ENCODE measurements at places on chromosomes 1 and 21.
A peak's percentile ranks its signal among the peaks of the same experiment; 100 is the strongest.

- DNase-seq, result peak; percentile 82
Observed at GRCh38 chr1:30911059-30911954, 2.7 kb upstream of the SDC3 start.

- DNase-seq, result peak; percentile 24
Observed at GRCh38 chr21:45257673-45258341, 29.9 kb downstream of the POFUT2 start.

GRCh38 chr1:41498391-41498790 lies 13.9 kb upstream of the EDN2 start:
- DNase-seq, result no peak

- no peak for DNase-seq
Observed at GRCh38 chr1:153277852-153278251, 18.4 kb downstream of the LORICRIN start.

DNA sequence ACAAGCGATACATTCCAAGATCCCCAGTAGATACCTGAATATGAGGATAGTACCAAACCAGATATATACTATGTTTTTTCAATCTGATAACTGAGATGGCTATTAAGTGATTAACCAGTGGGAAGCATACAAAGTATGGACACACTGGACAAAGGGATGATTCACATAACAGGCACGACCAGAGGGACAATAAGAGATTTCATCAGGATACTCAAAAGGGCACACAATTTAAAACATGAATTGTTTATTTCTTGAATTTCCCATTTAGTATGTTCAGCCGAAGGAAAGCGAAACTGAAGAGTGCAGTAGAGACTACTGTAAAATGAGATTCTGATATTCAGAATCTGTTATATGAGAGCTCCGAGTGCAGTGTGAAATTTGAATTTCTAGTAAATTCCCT lies 10.6 kb downstream of the ZZZ3 start:
- no peak for DNase-seq

GRCh38 chr1:168373869-168374268 lies 93.2 kb downstream of the TBX19 start:
- no peak for DNase-seq

GRCh38 chr1:176559878-176560277 lies 96.9 kb downstream of the PAPPA2 start:
- DNase-seq, result peak; percentile 87

DNA sequence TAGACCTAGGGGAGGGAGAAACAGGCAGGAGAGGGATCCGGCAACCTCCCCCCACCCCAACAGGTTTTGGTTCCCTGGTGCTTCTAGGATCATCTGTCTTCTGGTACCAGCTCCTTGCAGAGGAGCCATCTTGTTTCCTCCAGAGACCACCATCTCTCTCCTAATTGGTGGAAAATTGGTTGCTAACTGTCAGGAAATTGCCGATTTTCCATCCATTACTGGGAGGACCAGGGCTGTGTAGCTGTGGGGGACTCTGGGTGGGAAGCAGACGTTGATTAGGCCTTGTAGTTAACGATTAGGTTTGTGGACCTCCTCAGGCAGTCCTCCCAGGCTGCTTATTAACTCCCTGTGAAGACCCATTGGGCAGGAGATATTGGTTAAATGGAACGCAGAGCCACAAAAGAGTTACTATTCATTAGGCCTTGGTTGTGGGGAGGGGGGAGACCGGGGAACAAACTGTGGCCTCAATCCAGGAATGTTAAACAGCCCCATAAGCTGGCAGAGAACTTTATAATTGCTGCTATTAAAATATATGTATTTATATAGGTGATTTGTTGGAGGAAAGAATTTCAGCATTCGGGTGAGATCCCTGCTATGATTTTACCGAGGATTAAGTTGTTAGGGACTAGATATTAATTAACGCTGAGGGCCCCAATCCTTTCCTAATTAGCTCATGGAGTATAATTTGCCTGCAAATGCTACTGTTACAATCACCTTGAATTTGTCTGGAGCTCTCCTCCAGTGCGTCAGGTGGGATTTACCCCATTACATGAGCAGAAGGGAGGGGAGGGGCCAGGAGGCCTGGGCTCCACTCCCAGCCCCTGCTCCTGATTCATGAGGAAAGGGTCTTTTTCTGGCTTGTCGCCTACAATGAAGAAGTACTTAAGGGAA lies 61.2 kb upstream of the TRABD2B start:
- DNase-seq, result no peak

DNA sequence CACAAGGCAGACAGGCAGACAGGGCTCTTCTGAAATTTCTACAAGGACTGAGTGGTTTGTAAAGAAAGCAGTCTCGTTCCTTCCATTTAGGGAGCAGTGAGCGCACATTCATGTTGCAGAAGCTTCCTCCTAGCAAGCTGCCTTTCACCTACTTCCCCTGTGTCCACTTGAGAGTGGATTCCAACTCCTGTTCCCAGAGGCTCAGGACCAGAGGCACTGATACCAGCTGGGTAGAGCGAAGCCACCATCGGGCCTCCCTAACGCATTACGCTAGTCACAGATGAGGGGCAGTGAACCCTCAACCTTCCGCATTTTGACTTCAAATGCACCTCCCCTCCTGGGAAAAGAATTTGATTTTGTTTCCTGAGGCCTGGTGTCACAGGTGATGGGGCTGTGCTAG lies 215.8 kb downstream of the SIPA1L2 start:
- no peak for DNase-seq

DNA sequence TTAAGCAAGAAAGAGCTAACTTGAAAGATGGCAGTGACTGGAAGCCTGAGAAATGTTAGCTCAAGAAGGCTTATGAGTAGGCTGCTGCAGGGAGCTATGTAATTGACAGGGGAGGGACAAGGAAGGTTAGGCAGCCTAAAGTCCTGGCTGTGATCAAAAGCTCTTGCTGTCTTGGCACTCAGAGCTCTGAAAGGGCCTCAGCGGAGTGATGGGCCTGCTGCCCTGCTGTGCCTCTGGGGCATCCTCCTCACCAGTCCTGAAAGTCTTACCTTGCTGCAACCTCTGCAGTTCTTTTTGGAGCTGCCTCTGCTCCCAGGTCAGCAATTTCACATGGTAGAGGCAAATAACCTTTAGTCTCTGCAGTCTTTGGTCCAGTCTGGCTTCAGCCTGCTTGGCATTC lies 1.8 kb downstream of the CCDC190 start:
- no peak for DNase-seq

GRCh38 chr1:65174585-65174984 lies 26.6 kb downstream of the AK4 start:
- no peak for DNase-seq

- no peak for DNase-seq
Observed at GRCh38 chr1:17616731-17617279, 77.3 kb downstream of the ARHGEF10L start.

- no peak for DNase-seq
Observed at GRCh38 chr21:42291751-42292562, 23.3 kb downstream of the TFF3 start.

GRCh38 chr1:111511370-111511769 lies 7.9 kb upstream of the ADORA3 start:
- DNase-seq, result no peak

GRCh38 chr1:43415901-43416300 lies 26.2 kb downstream of the SZT2 start:
- DNase-seq, result no peak

DNA sequence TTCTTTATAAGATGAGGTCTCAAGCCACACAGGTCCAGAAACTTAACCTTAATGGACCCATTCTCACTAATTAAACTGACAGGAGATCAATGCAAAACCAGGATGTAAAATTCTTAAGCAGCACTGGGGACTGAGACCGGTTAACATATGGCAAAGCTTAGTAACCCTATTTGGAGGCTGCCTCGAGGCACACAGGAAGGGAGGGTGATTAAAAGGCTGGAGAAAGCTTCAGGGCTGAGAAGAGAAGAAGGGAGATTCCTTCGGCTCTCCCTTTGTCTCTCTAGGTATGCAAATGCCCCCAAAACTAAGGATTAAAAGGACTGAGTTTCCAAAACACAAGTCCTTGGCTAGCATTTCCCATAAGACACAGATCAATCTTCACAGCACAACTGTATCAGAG lies 120.8 kb upstream of the DSCAM start:
- no peak for DNase-seq

- DNase-seq, result no peak
Observed at GRCh38 chr1:6580119-6580592, 362 bp downstream of the ZBTB48 start.

DNA sequence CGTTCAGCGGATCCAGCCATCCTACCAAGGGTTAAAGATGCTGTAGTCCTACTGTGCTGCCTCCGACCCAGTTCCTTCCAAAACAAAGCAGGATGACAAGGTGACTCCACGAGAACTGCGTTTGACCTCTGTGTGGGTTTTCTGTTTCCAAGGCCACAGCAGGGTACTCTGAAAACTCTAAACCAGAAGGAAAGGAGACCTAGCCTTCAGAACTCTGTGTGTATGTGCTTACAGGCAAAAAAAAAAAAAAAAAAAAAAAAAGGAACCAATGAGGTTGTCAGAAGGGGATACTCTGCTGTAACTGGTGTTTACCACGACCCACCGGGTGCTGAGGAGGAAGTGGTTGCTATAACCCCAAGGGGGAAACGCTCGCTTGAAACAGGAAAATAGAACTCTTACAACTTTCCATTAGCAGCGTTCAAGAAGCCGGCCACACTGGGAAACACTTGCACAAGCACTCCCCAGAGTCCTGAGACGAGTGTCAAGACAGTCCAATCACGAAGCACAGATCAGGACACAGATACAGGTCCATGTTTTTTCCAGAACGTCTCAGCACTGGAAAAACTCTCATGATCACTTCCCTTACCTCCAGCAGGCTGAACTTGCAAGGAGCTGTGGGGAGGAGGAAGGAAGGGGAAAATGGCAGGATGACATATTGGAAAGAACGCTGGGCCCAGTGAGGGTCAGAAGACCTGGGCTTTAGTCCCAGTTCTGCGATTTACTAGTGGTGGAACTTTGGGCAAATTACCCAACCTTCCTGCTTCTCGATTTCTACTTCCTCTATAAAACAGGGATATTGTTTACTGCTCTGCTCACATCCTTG lies 64.0 kb downstream of the ITPKB start:
- no peak for DNase-seq

DNA sequence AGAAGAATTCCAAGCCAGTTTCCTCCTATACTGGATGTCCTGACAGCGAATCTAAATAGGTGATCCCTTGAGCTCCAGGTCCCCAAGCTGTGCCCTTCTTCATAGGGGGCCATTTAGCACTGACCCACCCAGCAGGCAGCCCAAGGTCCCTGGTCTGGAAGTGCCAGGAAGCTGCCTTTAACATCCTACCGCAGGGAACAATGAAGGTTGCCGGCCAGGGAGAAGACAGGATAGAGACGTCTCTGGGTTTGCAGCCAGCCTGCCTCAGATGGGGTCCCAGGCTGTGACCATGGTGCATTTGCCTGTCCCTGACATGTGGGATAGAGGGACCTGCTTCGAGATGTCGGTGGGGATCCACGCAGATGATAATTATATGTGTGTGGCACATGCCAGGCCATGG lies 2.7 kb upstream of the RIPK4 start:
- DNase-seq, result no peak

- no peak for DNase-seq
Observed at GRCh38 chr1:245579881-245580280, 425.1 kb downstream of the KIF26B start.

DNA sequence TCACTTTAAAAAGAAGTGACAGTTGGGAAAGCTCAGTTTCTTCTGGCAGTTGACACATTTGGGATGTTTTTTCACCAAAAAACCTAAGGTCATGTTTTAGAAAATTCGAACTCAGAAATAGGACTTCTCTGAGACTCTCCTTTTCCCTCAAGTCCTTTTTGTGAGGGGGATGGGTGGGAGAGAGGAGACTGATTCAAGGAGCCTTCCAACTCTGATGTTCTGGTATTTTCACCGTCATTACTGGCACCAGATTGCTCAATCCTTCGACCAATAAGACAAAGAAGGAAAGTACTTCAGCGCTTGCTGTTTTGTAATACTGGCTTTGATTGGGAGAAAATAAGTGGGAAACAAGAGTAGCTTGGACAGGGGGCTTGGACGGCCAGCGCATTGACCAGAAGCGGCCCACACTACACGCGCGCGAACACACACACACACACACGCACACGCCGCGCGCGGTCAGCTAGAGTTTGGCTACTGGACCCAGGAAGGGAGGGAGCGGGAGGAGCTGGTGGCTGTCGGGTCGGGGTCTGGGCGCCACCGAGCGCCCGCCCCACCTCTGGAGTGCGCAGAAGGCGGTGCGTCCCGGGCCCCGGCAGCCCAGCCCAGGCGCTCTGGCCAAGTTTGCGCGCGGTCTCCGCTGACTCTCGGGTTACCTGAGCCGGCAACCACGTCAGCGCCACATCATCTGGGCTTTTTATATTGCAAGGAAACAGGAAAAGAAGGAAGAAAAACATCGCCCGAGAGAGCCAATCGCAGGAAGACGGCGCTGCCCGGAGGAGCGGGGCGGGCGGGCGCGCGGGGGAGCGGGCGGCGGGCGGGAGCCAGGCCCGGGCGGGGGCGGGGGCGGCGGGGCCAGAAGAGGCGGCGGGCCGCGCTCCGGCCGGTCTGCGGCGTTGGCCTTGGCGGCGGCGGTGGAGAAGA lies at the start of gene KCNK1:
Gene KCNK1 (plus strand): TSS at position 855 of the 921 bp plus-strand sequence. CDS start 66 bp downstream, at position 921.
- peak; percentile 65 for DNase-seq

DNA sequence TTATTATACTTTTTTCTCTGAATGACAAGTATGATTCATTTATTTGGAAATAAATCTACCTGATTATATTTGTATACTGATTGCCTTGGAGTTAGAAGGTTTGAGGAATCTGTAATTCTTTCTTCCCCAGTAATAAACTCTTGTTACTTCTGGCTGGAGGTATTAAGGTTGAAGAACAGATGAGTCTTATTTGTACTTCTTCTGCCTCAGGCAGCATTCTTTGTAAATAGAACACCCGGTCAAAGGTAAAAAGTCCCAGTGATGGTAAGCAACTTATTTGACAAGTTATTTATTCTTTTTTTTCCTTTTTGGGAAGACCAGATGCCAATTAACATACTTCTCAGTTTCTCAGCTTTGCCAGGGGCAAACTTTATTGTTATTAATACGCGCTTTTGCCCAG lies 12.9 kb downstream of the SNX27 start:
- no peak for DNase-seq

GRCh38 chr1:242245255-242245654 lies 246.4 kb upstream of the MAP1LC3C start:
- no peak for DNase-seq

- DNase-seq, result no peak
Observed at GRCh38 chr1:181208967-181209366, 120.5 kb downstream of the IER5 start.

GRCh38 chr1:184296466-184297243 lies 90.2 kb upstream of the C1orf21 start:
- peak; percentile 72 for DNase-seq

GRCh38 chr1:44417351-44418021 lies 12.4 kb downstream of the RNF220 start:
- DNase-seq, result no peak

DNA sequence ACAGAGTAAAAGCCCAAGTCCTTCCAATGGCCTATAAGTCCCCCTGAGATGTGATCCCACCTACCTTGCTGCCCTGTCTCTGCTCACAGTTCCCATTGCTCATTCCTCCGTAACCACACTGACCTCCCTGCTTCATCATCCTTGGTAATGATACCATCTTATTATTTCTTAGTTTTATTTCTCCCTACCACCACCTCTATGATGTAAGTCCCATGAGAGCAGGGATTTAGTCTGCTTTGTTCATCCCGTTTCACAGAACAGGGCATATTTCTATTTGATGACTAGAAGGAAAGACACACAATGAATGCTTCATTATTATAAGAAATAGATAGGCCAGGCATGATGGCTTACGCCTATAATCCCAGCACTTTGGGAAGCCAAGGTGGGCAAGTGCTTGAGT lies 22.5 kb downstream of the NIBAN1 start:
- no peak for DNase-seq

All from D341Med (cell line).